ENCODE measurements at places on chromosomes 11 and 22.

DNA sequence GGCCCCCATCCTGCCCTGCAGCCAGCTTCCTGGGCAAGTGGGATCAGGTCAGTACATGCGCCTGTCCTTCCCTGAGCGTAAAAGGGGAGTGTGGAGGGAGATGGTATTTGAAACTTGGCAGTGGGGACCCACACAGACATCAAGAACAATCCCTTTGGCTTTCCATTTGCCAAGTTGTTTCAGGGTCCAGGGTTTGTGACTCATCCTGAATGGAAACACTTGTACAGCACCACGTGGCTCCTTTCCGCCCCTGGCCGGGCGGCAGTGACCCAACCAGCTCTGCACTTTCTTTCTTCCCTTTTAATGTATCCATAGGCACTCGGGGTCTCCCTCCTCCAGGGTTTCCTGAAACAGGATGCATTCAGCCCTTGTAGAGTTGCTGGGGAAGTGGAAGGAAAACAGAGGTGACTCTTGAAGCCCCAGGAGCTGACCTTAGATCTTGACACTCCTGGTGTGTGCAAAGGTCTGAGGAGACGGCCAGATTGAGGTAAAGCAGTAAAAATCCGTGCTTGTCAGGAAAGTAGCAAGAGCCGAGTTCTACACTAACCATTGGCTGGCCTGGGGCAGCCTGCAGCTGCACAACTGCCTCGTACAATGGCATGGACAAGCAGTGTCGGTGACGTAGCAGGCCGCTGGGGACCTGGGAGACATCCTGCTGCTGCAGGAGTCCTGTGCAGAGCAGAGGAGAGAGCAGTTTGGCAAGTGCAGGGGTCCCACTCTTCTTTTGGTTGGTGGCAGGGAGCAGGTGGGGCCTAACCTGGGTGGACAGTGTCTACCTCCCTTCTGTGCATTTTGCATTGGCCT, 189.8 kb downstream of the SNX19 start:
- no peak for DNase-seq

DNA sequence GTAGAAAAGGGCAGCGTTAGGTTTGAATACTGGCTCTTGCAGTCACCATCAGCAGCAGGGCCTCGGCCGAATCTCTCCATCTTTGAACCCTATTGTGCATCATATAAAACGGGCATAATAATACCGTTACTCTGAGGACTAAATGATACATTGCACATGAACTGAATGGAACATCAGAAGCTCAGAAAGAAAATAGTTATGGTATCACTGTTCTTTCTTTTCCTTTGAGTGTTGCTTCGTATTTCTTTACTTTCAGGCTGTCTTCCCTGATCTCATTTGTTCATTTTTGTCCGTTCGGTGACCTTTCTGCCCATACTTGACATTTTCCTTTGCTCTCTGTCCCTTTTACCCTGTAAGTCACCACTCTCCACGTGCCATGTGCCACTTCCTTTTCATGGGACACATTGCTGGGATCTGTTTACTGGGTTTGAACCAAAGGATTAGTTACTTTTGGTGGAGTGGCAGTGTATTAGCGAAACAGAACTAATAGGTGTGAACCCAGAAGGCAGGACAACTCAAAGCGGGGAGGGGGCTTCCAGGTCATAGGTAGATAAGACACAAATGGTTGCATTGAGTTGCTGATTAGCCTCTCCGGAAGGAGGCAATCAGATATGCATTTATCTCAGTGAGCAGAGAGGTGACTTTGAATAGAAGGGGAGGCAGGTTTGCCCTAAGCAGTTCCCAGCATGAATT, 717 bp upstream of the ZNF202 start:
- DNase-seq, result no peak

GRCh38 chr11:70103256-70103975, 25.3 kb downstream of the ANO1 start:
- DNase-seq, result no peak

DNA sequence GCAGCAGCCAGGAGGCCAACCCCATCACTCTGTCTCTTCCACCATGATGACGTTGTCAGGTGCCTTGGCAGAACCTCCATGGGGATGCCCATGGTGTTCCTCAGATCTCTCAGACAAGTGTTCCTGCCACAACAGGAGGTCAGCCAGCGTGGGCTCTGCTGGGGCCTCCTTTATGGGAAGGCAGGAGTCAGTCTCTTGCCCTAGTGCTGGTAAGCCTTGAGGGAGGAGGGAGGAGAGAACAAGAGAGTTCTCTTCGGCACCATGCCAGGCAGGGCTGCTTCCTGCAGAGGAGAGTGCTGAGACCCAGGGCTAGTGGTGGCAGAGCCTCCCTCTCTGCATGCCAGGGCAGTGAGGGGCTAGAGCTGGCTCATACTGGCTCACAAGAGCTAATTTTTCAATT, 32.5 kb downstream of the GNAZ start:
- DNase-seq, result no peak

DNA sequence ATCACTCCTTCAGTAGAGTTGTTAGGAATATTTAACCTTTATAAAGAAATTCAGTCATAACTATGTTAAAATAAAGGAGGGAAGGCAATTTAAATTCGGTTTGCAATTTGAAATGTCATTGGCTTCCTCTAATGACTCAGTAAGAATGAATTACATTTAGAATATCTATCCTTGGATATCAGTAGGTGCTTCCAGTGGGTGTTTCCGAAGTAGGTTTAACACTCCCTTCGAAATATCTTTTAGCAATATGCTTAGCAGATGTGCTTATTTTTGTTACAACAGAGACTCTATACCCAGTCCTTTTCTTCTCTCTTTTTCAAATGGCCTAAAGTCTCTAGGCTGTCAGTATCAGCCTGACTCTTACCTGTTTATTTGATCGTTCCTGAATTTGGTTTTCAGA, 103.7 kb upstream of the RASSF10 start:
- no peak for DNase-seq

DNA sequence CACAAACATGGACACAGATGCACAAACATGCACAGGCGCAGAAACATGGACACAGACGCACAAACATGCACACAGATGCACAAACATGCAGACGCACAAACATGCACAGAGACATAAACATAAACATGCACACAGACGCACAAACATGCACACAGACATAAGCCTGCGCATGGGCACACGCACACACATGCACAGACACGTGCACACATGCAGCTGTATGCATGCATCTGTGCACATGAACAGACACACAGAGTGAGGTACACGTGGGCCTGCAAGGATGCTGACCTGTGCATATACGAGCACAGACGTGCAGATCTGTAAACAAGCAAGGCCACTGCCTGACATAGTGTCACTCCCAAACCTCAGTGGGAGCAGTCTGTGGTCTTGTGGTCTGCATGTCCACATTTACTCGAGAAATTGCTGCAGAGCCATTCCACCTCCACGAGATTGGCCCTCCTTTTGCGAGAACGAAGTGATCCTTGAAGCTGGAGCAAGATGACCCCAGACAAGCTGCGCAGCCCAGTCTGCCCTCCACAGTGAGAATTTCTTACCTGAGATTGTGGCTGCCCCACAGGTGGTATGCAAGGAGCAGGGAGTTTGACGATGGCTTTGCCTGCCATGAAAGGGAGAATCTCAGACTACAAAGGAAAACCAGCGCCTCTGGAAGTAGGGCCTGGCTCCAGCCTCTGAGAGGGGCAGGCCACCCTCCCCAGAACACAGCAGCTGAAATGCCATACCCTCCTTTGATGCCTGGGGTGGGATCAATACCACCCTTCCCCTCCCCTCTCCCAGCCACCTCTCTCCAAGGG, 299.9 kb downstream of the BRD1 start:
- DNase-seq, result no peak

GRCh38 chr11:70894566-70895365, 357.6 kb downstream of the SHANK2 start:
- DNase-seq, result no peak

DNA sequence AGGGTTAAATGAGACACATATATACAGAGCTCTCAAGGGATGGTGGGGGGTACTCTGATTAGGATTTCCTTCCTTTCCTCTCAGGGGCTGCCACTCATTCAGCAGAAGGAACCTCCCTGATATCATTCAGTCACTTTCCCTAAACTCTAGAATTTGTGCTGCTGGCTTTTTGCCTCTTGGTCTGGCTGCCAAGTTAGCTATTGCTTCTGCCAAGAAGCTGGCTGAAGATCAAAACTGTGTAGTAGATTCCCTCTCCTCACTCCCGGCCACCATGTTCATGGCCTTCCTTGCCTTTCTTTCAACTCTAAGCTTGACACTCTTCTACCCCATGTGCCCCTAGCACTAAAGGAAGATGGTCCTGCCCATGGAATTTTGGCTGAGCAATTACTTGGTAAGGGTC, 18.7 kb downstream of the SLC6A5 start:
- DNase-seq, result no peak

GRCh38 chr11:119166368-119167076, 2.0 kb upstream of the NLRX1 start:
- no peak for DNase-seq

DNA sequence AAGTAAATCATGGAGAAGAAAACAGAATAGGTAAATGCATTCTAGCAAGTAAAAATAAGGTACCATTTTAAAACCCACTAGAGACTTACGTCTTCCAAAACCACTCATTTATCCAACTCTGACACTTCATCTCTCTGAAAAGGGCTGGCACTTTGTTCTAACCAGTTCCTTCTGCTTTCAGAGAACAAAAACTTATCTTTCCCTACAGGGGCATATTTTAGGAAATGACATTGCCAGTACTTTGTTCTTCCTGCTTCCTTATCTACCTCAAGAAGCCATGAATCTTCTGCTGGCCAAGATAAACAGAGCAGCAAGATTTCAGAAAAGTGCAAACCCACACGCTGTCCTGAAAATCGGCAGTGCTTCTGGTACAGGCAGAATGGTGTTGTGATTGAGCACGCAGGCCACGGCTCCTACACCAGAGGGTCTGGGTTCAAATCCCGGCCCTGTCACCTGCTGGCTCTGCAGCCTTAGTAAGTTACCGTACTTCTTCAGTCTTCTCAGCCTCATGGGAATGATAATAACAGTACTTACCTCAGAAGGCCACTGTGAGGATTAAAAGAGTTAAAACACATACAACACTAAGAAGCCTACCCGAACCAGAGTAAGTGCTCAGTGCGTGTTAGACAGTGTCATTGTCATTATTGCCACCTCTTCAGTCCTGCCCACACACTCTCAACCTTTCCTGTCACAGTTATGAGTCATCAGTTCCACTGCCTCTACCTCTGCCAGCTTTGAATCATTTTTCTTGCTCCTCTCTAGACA, 11.0 kb downstream of the MPZL3 start:
- no peak for DNase-seq

- DNase-seq, result no peak
Observed at GRCh38 chr22:22786301-22787115, 101.1 kb upstream of the IGLL5 start.

GRCh38 chr22:31926969-31927368, 17.4 kb upstream of the YWHAH start:
- no peak for DNase-seq

DNA sequence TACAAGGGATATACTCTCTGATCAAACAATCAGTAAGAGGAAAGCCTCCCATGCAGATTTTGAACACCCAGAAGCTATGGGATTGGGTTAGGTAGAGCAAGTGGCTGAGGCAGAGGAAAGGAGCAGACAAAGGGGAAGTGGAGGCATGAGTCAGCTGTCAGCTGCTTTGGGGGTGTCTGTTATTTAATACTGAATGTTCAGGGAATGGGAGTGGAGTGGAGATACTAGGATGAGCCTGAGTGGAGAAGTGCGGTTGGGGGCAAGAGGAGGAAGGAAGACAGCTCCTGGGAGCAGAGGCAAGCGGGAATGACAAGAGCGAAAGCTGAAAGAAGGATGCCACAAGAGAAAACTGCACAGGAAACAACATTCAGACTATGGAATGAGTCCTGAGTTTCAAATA, 22.7 kb upstream of the TMPRSS5 start:
- DNase-seq, result no peak

DNA sequence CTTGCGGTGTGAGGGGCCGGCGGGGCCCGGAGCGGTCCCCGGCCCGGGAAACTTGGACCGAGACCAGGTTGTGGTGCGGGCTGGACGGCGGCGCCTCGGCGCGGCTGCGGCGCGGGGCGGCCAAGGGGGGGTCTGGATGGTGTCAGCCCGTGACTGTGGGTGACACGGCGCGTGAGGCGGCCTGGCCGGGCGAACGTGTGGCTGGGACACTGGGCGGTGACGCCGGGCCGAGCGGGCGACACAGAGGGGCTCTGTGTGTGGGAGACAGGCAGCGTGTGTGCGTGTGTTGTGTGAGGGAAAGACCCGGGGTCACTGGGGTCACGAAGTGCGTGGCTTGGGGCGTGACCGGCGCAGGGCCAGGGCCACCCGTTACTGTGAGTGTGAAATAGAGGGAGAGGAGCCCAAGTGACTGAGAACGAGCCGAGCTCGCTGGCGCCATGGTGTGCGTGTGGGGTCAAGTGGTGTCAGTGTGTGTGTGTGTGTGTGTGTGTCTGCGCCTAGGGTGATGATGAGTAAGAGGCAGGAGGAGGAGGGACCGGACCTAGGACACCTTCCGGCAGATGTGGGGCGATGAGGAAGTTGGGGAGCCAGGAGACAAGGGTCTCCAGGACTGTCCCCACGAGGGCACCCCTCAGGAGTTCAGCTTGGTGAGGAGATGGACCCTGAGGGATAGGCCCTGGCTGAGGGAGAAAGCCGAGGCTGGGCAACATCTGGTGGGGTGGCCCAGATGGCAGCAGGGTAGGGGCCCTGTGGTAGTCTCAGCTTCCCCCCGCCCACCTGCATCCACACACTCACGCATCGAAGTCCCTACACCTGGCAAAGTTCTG, 817 bp downstream of the RELT start:
- DNase-seq, result no peak

GRCh38 chr22:41355895-41356294, 25.8 kb upstream of the TEF start:
- no peak for DNase-seq

- no peak for DNase-seq
Observed at GRCh38 chr11:130773244-130773820, 142.9 kb downstream of the SNX19 start.

DNA sequence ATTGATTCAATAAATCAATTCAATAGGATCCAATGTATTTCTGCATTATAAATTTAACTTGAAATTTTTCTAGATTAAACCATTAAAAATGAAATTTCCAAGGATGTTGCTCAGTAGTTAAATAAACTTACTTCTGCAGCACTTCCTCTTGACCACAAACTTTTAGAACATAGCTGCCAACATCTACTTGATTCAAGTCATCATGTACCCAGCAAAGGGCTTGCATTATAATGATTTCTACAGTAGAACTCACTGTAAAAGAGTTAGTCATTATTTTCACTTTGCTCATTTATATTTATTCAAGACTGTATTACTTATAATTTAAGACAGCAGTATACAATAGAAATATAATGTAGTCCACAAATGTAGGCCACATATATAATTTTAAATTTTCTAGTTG, 59.2 kb downstream of the PIK3C2A start:
- DNase-seq, result no peak

All from stimulated activated CD4-positive, alpha-beta T cell treated with anti-CD3 and anti-CD28 coated beads, TNF-alpha, amount 100 ng/mL, for 1 hour (primary cell).